Activated naive CD4-positive, alpha-beta T cell (primary cell): ENCODE measurements at places on chromosomes 7 and 10.
A peak's percentile ranks its signal among the peaks of the same experiment; 100 is the strongest.

DNA sequence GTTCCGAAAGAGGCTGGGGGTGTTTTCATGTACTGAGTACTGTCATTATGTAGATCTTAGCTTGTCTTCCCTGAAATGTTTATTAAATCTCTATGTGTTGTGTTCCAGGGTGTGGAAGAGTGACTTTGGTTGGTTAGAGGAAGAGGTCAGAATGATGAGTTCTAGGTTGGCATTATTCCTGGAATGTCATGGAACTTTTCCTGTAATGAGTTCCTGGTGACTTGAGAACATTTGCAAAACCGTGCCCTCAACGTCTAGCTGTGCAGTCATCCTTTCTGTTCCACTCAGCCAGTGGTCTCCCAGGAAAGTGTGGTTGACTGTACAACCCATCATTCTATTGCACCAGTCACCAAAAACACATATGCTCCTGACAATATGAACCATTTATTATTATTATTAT lies 129.6 kb downstream of the BICC1 start:
- DNase-seq: no peak

DNA sequence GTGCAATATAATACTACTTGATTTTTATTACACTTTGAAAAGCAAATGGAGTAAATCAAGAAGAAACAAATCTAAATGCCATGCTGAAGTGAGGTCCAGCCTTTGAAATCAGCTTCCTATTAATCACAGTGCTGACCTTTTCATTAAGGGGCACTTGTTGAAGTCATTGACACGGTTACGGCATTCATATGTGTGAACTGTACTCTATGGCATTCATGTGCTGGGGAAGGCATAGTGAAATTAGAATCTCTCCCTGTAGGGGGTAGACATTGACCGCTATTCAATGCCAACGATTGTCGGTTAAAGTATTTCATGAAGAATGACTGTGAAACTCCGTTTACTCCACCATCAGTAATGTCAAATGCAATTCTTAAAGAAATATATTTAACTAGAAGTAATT lies 296.1 kb upstream of the SEMA3A start:
- no peak for DNase-seq

DNA sequence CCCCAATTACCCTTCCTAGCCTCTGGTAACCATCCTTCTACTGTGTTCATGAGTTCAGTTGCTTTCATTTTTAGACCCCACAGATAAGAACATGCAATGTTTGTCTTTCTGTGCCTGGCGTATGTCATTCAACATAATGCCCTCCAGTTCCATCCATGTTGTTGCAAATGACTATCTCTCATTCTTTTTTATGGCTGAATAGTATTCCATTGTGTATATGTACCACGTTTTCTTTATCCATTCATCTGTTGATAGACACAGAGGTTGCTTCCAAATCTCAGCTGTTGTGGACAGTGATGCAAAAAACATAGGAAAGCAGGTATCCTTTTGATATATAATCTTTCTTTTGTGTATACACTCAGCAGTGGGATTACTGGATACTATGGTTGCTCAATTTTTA lies 51.2 kb downstream of the RAPGEF5 start:
- DNase-seq: no peak

- DNase-seq: no peak
Measured at GRCh38 chr7:115410434-115410820, 488.5 kb downstream of the MDFIC start.

- DNase-seq: no peak
Measured at GRCh38 chr7:12712236-12712635, 24.8 kb downstream of the ARL4A start.

DNA sequence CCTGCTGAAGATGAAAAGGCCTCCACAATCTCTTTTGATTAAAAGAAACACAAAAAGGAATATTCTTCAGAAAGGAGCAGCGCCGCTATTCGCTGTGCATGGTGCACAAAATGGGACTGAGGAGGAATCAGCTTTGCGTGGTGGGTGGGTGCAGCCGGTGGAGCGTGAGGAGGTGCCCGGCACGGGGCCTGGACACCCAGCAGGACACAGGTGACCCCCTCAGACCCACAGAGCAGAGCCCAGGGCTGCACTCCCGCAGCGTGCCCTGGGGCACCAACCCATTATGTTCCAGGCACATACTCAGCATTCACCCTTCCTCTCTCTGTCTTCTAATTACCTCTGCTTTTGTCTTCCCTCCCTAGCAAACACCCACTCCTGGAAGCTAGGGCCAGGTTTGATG lies 238.0 kb upstream of the PPP2R2D start:
- no peak for DNase-seq

- DNase-seq: no peak
Measured at GRCh38 chr7:50781381-50782293, 1.1 kb downstream of the GRB10 start.

DNA sequence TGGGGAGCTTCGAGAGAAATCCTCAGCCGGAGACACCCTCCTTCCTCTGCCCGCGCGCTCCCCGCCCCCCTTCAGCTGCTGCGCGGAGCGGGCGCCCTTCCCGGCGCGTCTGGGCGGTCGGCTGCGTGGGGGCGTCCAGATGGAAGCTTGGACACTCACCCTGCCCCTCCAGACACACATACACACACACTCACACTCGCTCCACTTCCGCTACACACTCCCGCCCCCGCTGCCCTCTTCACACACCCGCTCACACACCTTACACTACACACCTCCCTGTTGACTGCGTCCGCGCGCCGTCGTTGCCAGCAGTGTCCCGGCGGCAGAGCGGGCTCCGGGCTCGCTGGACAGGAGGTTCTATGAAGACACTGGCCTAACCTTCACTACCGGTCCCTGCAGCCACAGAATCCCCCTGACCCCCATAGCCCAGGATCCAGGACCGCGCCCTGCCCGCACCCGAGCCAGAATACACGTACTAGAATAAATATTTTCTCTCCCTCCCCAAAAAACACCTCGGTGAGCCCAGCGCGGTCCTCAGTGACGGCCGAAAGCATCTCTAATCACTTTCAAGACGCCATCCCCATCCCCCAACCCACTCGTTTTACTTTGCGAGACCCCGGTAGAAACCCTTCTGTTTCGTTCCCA lies 1.1 kb upstream of the EGR2 start:
- DNase-seq: peak; percentile 34

GRCh38 chr10:86943316-86944030 lies 13.9 kb downstream of the MMRN2 start:
- no peak for DNase-seq

GRCh38 chr7:15938115-15938514 lies 251.6 kb upstream of the MEOX2 start:
- no peak for DNase-seq

- no peak for DNase-seq
Measured at GRCh38 chr10:126732868-126733267, 62.4 kb upstream of the C10orf90 start.

DNA sequence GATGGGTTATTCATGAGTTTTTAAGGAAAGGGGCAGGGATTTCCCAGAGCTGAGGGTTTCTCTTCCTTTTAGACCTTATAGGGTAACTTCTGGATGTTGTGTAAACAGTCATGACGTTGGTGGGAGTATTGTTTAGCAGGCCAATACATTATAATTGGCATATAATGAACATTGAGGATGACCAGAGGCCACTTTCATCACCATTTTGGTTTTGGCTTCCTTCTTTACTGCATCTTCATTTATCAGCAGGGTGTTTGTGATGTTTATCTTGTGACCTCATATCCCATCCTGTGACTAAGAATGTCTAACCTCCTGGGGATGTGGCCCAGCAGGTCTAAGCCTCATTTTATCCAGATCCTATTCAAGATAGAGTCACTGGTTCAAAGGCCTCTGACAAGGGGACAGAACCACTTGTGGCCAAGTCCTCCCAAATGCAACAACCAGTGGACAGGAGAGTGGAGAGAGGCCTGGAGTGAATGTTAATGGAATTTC lies 77.3 kb upstream of the RPA3 start:
- no peak for DNase-seq

GRCh38 chr10:6694447-6695140 lies 114.5 kb upstream of the PRKCQ start:
- no peak for DNase-seq

- no peak for DNase-seq
Measured at GRCh38 chr10:4937346-4937745, 25.9 kb upstream of the AKR1C1 start.

DNA sequence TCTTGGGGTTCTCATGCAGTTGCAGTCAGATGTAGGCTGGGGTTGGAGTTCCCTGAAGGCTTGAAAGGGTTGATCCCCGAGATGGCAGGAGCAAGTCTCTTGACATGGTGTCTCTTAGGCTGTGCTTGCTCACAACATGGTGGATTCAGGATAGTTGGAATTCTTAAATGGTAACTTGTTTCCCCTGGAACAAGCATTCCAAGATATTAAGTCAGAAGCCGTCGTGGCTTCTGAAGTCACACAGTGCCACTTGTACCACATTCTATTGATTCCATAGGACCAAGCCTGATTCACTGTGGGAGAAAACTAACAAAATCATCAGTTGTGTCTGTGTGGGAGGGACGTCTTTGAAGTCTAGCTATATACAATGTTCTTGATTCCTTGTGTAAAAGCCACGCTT lies 3.5 kb upstream of the SLC35B4 start:
- DNase-seq: no peak

- no peak for DNase-seq
Measured at GRCh38 chr7:69749994-69750393, 151.7 kb downstream of the AUTS2 start.

GRCh38 chr10:62021978-62022802 lies 120.7 kb downstream of the ARID5B start:
- no peak for DNase-seq

GRCh38 chr10:129372172-129372571 lies 94.9 kb upstream of the MGMT start:
- no peak for DNase-seq
